ENCODE measurements at places on chromosomes 5 and 9.

GRCh38 chr5:56019306-56020272 is 24.8 kb upstream of the IL6ST start:
- no peak for DNase-seq

- no peak for DNase-seq
Measured at GRCh38 chr5:66277981-66278380, 133.9 kb downstream of the SREK1 start.

GRCh38 chr9:83537331-83538171 is 650 bp downstream of the FRMD3 start:
- no peak for DNase-seq

GRCh38 chr5:132491368-132492364 is 1.1 kb upstream of the IRF1 start:
- no peak for DNase-seq

- DNase-seq: peak; percentile 59
Measured at GRCh38 chr9:70061776-70062175, 18.1 kb downstream of the MAMDC2 start.

- DNase-seq: no peak
Measured at GRCh38 chr9:126618190-126618584, 4.5 kb downstream of the LMX1B start.

Data from kidney epithelial cell (primary cell).